ENCODE measurements at places on chromosomes 2 and 18. TPM values are rescaled to one million over a fixed set of nuclear protein-coding genes. Genes with fewer than 3 reads are reported as not detected.

Gene HOXD3
- 0.28 TPM for total RNA-seq

Gene INPP4A
- 25.4 TPM for total RNA-seq

Gene INO80B
- 7.1 TPM for total RNA-seq

Gene RASGRP3
- 2.5 TPM for total RNA-seq

Gene FAM124B
- total RNA-seq, result 0.38 TPM

Gene TUBA3D
- not detected for total RNA-seq

Gene UGT1A9
- under 0.01 TPM for total RNA-seq

Gene LYG2
- total RNA-seq, result not detected

Gene SERPINB4
- not detected for total RNA-seq

Gene CSRNP3
- total RNA-seq, result 1.2 TPM

Gene FOXD4L1
- total RNA-seq, result 0.19 TPM

Gene GALNT5
- total RNA-seq, result 87.6 TPM

Gene GREB1L
- total RNA-seq, result 0.56 TPM

Gene SP3
- 93.6 TPM for total RNA-seq

Gene RAX
- not detected for total RNA-seq

Gene SCN7A
- total RNA-seq, result under 0.01 TPM

Gene CNGA3
- not detected for total RNA-seq

Gene UPP2
- total RNA-seq, result not detected

Gene TCF7L1
- 2.3 TPM for total RNA-seq

Gene LRP1B
- under 0.01 TPM for total RNA-seq

Gene PDCD1
- not detected for total RNA-seq
